ENCODE measurements at places on chromosomes 16 and 17.
A peak's percentile ranks its signal among the peaks of the same experiment; 100 is the strongest.

DNA sequence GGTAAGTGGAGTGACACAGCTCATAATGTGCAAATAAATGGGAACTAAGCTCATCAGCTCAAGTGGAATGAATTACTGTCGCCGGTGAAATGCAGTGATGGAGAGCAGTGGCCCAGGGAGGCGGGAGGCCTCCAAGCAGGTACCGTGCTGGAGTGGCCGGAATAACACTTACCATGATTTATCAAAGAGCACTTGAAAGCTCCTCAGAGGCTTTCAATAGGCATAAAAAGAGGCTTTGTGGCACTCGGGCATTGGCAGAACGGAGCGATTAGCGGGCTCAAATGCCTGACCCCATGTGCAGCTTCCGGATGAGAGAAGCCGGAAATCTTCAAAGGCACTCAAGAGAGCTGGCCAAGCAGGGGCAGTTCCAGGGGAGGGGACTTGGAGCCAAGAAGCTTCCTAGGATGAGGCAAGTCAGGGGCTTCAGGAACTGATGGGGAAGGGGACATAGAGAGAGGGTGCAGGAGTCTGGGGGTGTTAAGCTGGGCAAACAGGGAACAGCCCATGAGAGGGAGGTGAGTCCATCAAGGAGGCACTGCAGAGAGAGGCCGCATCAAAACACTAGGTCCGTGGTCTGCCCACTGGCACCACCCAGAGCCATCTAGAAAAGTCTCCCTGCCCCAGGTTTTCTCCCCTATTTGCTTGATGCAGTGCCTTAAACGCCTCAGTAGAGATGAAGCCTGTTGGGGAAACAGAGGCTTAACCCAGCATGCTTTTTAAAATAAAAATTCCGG, 144.0 kb upstream of the IRX6 start:
- H3K27ac ChIP-seq, result no peak overlapping the region
- no peaks in the 10 kb centered on the region for H3K4me1 ChIP-seq
- H3K4me3 ChIP-seq, result no peak overlapping the region
- H3K36me3 ChIP-seq, result no peaks in the 10 kb centered on the region

GRCh38 chr16:88655733-88656281, 5.0 kb upstream of the CYBA start:
- no peak overlapping the region for H3K4me3 ChIP-seq
- no peak for DNase-seq
- no peak overlapping the region for H3K27ac ChIP-seq
- peaks cover 6% of the 10 kb centered on the region for H3K4me1 ChIP-seq

DNA sequence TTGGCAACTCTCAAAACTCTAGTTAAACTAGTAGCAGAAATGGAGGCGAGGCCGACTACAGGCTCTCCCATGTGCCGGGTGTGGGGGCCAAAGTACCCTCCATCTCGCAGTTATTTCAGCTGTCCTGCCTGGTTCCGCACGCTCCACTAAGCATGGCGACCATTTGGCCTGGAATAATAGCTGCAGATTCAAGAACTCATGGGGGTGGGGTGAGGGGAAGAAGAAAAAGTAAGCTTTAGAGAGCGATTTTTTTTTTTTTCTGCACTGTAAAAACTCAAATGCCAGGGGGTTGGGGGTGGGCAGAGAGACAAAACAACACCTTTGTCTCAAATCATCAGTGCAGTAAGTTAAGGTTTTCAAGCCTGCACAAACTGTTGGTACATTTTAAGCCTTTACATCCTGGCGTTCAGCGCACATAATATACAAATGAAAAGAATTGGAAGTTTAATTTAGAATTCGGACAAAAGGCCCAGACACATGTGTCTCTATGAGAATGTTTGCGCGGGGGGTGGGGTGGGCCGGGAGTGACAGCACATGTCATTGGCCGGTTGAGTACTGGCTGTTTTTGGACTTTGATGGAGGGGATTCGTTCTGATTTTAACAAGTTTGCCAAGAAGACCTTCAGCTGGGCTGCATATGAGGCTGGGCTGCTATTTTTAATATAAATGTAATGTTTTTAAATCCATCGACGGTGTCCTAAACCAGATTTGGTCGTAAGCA, 694.7 kb upstream of the SALL1 start:
- no peak overlapping the region for H3K27ac ChIP-seq
- DNase-seq, result no peak
- no peak overlapping the region for H3K4me3 ChIP-seq
- no peaks in the 10 kb centered on the region for H3K36me3 ChIP-seq
- H3K27me3 ChIP-seq, result no peaks in the 10 kb centered on the region

GRCh38 chr16:48560692-48561091, 49.3 kb downstream of the N4BP1 start:
- no peaks in the 10 kb centered on the region for H3K27me3 ChIP-seq
- H3K27ac ChIP-seq, result no peak overlapping the region
- peaks cover 7% of the 10 kb centered on the region for H3K36me3 ChIP-seq
- no peak overlapping the region for H3K4me3 ChIP-seq

GRCh38 chr17:50146927-50147665, 3.4 kb downstream of the PPP1R9B start:
- H3K36me3 ChIP-seq, result peaks cover 15% of the 10 kb centered on the region
- peak overlapping the region; percentile 71 for H3K4me3 ChIP-seq
- no peak for DNase-seq
- H3K27me3 ChIP-seq, result no peaks in the 10 kb centered on the region

DNA sequence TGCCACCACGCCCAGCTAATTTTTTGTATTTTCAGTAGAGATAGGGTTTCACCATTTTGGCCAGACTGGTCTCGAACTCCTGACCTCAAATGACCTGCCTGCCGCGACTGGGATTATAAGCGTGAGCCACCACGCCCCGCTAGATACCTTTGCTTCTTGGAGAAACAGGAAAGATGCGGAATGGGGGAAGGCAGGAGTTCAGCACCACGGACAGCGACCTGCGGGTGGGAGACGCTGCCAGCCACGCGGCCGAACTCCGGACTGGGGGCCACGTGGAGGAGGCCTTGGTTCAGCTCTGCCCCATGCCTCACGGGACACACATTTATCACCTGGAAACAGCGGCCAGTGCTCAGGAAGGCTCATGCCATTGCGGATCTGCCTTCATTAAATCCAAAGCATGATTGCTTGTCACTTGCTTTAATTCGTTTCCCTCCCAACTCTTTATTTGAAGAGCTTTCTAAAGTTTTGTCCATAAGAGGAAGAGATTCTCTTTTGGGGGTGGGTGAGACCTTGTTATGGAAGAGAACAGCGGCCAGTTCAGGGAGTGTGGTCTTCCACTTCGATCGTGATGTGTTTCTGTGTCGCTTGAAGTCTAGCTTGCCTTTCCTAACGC, 219.9 kb downstream of the ENGASE start:
- H3K27me3 ChIP-seq, result no peaks in the 10 kb centered on the region
- DNase-seq, result peak; percentile 18
- no peaks in the 10 kb centered on the region for H3K4me1 ChIP-seq
- no peak overlapping the region for H3K4me3 ChIP-seq
- no peak overlapping the region for H3K27ac ChIP-seq

DNA sequence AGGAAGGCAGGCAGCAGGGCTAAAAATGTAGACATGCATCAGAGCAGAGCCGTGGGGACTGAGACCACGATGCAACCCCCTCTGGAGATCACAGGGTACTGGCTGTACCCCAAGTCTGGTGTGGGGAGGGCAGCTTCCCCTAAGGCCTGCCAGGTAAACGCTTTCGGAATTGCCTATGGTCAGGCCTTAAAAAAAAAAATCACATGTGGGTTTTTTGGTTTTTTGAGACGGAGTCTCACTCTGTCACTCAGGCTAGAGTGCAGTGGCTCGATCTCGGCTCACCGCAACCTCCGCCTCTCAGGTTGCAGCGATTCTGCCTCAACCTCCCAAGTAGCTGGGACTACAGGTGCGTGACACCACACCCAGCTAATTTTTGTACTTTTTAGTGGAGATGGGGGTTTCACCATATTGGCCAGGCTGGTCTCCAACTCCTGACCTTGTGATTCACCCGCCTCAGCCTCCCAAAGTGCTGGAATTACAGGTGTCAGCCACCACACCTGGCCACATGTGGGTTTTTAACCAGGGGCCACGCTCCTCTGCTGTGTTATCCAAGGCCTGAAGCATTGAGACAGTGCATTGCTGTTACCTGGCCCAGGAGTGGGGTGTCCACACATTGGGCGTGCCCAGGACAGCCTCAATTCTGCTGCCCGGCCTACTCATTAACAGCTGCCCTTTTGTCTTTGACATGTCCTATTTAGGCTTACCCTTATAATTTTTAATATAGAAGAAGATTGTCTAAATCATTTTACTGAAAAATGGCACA, 50.4 kb downstream of the LITAF start:
- H3K27me3 ChIP-seq, result no peaks in the 10 kb centered on the region
- no peak overlapping the region for H3K4me3 ChIP-seq
- H3K27ac ChIP-seq, result no peak overlapping the region
- no peaks in the 10 kb centered on the region for H3K36me3 ChIP-seq
- H3K4me1 ChIP-seq, result no peaks in the 10 kb centered on the region
- no peak for DNase-seq

DNA sequence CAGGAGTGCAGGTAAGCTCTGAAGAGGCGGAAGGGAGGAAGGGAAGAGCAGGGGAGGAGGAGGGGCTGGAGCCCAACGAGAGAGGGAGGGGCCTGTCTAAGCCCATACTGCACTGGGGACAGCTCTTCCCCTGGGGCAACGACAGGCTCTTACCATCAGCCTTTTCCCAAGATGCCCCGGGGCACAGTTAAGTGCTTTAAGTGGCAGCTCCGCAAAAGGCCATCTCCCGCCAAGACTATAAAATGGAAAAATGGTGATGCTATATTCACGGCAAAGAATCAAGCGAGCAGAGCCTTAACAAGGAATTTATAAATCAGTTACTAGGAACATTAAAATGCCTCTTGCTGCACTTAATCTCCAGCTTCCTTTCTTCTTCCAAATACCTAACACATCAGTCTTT, 110.2 kb upstream of the NLRP1 start:
- no peak overlapping the region for H3K4me3 ChIP-seq
- no peak for DNase-seq
- H3K27ac ChIP-seq, result no peak overlapping the region
- H3K27me3 ChIP-seq, result peaks cover 2% of the 10 kb centered on the region
- no peaks in the 10 kb centered on the region for H3K36me3 ChIP-seq

GRCh38 chr17:77308861-77309726, 168.3 kb downstream of the SEC14L1 start:
- no peaks in the 10 kb centered on the region for H3K27me3 ChIP-seq
- peak; percentile 73 for DNase-seq
- H3K27ac ChIP-seq, result peak overlapping the region; percentile 27
- H3K4me3 ChIP-seq, result no peak overlapping the region
- no peaks in the 10 kb centered on the region for H3K36me3 ChIP-seq
- H3K4me1 ChIP-seq, result peaks cover 50% of the 10 kb centered on the region

DNA sequence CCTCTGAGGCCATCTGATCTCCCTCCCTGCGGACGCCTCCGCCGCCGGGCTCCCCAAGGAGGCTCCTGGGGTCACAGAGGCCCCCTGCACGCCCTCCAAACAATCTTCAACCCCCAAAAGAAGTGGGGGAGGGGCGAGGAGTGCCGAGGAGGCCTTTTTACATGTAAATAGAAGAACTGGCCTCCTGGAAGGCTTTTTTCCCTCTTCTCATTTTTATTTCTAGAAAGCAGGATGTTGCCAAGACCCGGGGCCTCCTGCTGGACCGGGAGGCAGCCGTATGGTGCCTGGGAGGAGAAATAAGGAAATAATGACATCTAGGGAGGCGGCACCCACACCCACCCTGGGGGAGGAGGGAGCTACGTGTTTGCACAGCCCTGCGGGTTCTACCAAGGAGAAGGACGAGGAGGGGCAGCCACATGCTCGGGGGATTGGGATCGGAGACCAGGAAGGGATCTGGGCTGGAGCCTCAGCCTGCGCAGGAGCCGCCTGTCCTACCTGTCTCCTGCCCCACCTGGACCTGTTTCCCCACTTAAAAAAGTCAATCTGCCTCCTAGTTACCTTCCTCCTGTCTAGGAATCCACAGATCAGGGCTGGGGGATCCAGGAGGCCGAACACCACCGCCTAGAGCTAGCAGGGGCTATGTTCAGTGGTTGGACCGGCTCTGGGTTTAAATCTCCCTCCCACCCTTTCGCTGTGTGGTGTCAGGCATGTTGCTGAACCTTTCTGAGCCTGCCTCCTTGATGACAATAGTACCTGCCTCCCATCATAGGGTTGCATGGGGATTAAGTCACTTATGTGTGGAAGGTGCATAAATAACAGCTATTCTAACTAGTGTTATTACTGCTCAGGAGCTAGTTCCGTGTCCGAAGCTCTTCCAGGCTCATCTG, 175.7 kb upstream of the GSE1 start:
- no peaks in the 10 kb centered on the region for H3K27me3 ChIP-seq
- DNase-seq, result no peak
- H3K4me3 ChIP-seq, result no peak overlapping the region
- peaks cover 6% of the 10 kb centered on the region for H3K4me1 ChIP-seq
- H3K27ac ChIP-seq, result no peak overlapping the region

DNA sequence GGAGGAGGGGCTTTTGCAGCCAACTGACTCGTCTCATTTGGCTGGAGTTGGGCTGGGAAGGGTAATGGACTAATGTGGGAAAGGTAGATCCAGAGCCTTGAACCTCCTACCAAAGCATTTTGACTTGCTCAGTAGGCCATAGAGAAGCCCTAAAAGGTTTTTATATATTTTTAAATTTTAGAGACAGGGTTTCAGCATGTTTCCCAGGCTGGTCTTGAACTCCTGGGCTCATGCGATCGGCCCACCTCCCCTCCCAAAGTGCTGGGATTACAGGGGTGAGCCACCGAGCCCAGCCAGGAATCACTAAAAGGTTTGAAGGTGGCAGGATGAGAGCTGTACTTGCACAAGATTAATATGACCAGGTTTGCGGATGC, 2.0 kb upstream of the PITPNC1 start:
- no peak overlapping the region for H3K4me3 ChIP-seq
- H3K27me3 ChIP-seq, result no peaks in the 10 kb centered on the region
- no peak for DNase-seq
- H3K4me1 ChIP-seq, result peaks cover 18% of the 10 kb centered on the region
- H3K36me3 ChIP-seq, result no peaks in the 10 kb centered on the region
- no peak overlapping the region for H3K27ac ChIP-seq

DNA sequence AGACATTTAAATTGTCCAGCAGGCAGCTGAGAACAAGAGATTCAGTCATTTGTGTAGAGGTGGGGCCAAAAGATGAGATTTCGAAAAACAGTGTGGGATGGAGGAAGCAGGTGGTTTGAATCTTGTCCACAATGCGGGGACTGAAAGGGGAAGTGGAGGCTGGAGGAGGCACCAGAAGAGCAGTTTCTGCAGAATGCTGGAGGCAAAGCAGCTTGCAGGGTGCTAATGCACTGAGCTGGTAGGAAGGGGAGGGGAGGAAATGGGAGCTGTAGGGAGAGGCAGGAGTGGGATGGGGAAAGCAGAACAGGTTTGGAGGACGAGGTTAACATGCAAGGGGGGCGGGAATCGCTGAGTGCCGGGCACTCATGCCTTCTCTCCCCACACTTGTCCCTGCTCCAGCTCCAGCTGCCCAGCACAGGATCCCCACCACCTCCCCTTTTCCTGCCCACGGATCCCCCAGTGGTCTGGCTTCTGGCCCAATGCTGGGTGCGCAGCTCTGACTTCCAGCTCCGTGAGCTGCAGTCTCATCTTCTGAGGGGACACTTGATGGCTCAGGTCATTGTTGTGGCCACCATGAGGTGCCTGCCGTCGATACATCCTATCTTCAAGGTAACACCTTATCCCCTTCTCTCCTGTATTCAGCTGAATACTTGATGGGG, 9.4 kb downstream of the C17orf100 start:
- H3K27ac ChIP-seq, result no peak overlapping the region
- peaks cover 25% of the 10 kb centered on the region for H3K27me3 ChIP-seq
- H3K4me1 ChIP-seq, result no peaks in the 10 kb centered on the region
- no peaks in the 10 kb centered on the region for H3K36me3 ChIP-seq

All from astrocyte (in vitro differentiated cells and primary cell).